ENCODE measurements at places on chromosomes 16 and 17.

GRCh38 chr16:71373073-71373472 is 14.6 kb downstream of the CALB2 start:
- no peak for DNase-seq

DNA sequence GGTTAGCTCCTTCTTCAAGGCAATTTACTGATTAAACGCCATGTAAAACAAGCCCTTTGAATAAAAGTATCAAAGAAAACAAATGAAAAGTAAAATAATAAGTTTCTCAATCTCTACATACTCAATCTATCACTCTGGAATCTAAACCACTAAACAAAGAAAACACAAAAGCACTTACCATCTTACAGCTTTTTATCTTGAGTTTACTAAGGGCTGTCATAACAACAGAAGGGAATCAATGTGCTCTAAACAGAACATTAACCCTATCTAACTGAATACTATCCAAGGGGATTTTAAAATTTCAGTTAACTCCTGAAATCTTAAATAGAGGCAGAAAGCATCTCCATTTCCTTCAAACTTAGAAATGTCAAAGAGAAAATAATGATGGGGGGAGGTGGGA is 3.4 kb downstream of the SKA2 start:
- DNase-seq, result no peak

- no peak for DNase-seq
Observed at GRCh38 chr16:77917971-77918370, 104.4 kb upstream of the CLEC3A start.

- DNase-seq, result no peak
Observed at GRCh38 chr16:66269617-66270332, 96.7 kb upstream of the CDH5 start.

DNA sequence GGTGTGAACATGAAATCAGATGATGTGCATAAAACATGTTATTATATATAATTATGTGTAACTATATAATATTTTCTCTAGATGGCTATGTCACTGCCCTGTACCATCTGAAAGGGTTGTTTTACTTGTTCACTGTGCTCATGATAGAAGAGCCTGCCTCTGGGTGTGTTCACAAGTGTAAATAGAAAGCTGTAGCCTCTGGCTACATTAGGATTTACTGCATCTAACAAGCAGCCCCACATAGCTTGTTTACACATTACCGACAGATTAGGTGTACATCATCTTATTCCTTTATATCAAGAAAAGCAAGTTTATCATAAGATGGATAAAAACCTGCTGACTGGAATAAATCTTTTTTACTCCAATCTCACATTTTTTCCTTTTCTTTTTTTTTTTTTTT is 46.1 kb downstream of the CHD9 start:
- no peak for DNase-seq

All from stimulated activated CD8-positive, alpha-beta memory T cell treated with anti-CD3 and anti-CD28 coated beads, Interleukin-12 subunit alpha, Interleukin-12 subunit beta, amount 100 ng/mL, for 1 hour (primary cell).